LHCN-M2 (cell line): ENCODE measurements at places on chromosomes 3 and 15. TPM values are rescaled to one million over a fixed set of nuclear protein-coding genes. Genes with fewer than 3 reads are reported as not detected.

GRCh38 chr3:18787441-18787840, 360.9 kb upstream of the KCNH8 start:
- DNase-seq = no peak

GRCh38 chr3:27354588-27355203, 14.5 kb downstream of the NEK10 start:
- peak; percentile 9 for DNase-seq

GRCh38 chr15:75844629-75845335, 1.5 kb downstream of the UBE2Q2 start:
- no peak for DNase-seq

DNA sequence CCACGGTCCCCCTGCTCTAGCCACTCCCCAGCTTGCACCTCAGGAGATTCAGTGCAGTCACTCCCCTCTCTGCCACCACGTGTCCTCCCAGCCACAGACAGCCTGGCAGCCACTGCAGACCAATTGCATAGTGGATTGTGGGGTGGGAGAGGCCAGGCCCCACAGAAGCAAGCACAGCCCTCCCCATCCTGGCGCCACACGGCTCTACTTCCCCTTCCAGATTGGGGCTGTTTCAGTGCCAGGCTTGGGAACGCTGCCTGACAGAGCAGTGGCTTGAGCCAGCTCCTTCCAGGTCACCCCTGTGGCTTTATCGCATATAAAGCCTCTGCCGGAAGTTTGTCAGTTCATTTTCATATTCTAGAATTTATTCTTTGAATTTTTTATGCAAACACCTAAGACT, 90.7 kb downstream of the TMEM266 start:
- DNase-seq = no peak

RLBP1 gene
- total RNA-seq = not detected in 2 replicates

DNA sequence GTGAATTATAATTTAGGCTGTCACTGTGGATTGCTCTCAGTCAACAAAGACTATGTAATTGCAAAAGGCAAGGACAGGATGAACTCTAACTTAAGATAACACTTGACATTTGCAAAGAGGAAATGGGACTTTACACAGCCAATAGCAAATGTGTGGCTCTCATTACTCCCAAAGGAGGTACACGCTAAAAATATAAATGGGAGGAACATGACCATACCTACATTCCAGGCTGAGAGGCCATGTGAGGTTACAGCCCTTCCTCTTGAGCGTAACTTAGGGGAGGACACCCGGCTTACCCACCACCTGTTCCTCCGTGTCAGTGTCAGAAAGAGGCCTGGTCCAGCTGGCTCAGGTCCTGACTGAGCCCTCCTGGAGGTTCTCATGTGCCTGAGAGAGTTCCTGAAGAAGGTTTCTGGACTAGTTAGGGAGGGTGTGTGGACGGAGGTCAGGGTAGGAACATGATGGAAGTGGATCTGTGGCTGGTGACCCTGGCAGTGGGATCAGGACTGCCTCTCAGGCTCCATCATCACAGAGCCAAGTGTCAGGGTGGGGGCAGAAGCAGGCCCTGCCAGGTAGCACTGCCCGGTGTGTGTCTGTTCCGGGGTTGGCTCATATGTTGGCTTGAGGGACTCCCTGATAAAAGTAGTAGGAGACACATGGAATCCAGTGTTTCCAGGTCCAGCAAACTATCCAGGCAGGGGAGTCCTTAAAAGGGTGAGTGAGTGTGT, 7.9 kb downstream of the POPDC2 start:
- peak; percentile 90 for DNase-seq
